ENCODE measurements at places on chromosomes 5 and 9. TPM values are rescaled to one million over a fixed set of nuclear protein-coding genes. Genes with fewer than 3 reads are reported as not detected.

- DNase-seq, result no peak
Measured at GRCh38 chr5:174343826-174344225, 298.3 kb downstream of the NSG2 start.

DNA sequence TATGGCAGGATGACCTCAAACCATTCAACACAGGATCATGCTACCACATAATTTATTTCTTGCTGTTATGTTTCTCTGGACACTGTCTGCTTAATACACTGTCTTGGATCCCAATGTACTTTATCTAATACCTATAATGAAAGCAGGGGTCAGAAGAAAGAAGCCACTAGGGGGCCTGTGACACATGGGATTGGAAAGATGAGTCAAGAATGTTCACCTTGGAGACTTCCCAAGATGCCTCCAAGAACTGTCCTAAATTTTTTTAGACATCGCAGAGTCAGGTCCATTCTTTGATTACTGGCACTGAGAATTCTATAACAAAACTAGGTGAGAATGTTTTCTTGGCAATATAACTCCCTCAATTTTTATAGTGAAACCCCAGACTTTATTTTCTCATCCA lies 305.8 kb upstream of the SMARCA2 start:
- peak; percentile 38 for DNase-seq

DNA sequence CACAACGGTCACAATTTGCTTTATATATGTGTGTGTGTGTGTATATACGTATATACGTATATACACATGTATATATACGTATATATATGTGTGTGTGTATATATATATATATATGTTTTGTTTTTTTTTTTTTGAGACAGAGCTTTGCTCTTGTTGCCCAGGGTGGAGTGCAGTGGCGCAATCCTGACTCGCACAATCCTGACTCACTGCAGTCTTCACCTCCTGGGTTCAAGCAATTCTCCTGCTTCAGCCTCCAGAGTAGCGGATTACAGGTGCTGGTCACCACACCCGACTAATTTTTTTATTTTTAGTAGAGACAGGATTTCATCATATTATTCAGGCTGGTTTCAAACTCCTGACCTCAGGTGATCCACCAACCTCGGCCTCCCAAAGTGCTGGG lies 3.1 kb downstream of the RNF38 start:
- no peak for DNase-seq

- DNase-seq, result no peak
Measured at GRCh38 chr5:159031513-159031912, 68.2 kb downstream of the EBF1 start.

PCSK5 gene
- total RNA-seq, result not detected

PCDHGA5 gene
- total RNA-seq, result 0.98 TPM

JAKMIP2 gene
- total RNA-seq, result not detected
